ENCODE measurements at places on chromosomes 4 and X. TPM values are rescaled to one million over a fixed set of nuclear protein-coding genes. Genes with fewer than 3 reads are reported as not detected.

GRCh38 chr4:67885762-67886161 lies 2.0 kb upstream of the TMPRSS11D start:
- peak; percentile 96 for DNase-seq

DNA sequence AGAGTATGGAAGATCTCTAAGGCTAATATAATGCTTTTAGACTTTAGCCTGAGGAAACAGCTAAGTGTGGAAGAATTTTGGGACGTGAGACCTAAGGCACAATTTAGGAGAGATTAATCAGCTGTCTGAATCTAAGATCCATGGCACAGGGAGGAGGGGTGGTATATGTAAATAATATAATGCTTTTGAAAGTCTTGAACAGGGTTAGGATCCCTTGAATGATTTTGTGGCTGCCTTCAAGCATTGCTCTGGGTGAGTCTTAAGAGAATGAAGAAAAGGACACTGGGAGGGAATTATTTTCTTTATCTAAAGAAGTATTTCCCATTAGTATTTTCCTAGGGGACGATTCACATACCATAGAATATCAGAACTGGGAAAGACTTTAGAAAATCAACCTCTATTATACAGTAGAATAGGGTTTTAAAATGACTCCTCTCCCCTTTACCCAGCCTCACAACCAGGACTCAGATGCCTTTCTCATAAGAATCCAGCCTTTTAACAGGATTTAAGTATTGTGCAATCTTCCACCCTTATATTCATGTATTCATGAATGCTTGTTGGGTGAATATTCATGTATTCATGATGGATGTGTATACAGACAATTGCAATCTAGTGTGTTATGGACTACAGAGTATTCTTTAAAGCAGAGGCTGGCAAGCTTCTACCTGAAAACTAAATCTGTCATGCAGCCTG lies 664.2 kb upstream of the CPEB2 start:
- peak; percentile 6 for DNase-seq

DNA sequence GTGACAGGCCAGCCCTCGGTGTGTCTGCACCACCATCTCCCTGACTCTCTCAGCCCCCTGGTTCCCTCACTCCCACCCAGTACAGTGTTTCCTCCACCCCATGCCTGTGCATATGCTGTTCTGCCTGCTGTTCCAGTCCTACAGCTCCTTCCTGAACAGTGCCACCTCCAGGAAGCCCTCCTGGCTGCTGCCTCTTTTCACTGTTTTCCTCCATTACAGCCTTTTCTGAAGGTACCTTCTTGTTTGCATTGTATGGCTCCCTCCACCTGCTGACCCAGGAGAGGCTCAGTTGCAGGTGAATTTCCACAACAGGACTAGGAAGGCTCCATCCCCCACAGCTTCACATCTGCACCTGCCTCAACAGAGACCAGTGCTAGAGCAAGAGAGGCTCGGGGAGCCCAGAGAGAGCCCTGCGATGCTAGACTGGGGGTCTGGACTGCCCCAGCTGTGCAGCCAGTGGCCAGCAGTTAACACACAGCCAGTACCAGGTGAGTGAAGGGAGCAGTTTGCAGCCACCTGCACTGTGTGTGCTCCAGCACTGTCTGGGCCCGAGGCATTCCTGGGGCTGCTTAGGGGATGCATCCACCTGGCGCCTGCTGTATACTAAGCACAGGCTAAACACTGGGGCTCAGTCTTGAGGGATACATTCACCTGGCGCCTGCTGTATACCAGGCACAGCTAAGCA lies 92.0 kb downstream of the ADRA2C start:
- DNase-seq = no peak

DNA sequence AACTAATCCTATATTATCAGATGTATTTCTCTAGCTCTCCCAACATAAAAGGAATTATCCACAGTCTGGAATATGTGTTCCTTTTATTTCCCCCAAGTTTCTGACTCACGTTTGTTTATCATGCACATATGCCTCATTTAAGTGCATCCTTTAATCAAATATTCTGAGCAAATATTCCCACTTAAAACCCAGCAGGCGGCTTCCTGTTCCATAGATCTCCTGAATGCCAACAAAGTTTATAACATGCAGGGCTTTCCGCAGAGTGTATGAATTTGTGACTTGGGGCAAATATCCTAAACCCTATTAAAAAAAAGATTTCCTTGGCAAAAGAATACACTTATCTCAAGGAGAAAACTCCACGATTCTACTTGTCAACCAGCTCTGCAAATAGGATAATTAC lies 16.9 kb downstream of the GLRA2 start:
- no peak for DNase-seq

GRCh38 chr4:38667085-38667893 lies 3.3 kb downstream of the KLF3 start:
- DNase-seq = peak; percentile 98

- no peak for DNase-seq
These were observed 722 bp downstream of the FGF16 start for GRCh38 chrX:77447653-77448569.

GLOD5 gene
- not detected for polyA plus RNA-seq

REPS2 gene
- polyA plus RNA-seq = 0.03 TPM
